ENCODE measurements at places on chromosomes 5 and 9. TPM values are rescaled to one million over a fixed set of nuclear protein-coding genes. Genes with fewer than 3 reads are reported as not detected.

Gene CDKN2B
- total RNA-seq, result 9.5 TPM

- peak; percentile 56 for DNase-seq
Measured at GRCh38 chr5:126066836-126067235, 356.4 kb upstream of the GRAMD2B start.

DNA sequence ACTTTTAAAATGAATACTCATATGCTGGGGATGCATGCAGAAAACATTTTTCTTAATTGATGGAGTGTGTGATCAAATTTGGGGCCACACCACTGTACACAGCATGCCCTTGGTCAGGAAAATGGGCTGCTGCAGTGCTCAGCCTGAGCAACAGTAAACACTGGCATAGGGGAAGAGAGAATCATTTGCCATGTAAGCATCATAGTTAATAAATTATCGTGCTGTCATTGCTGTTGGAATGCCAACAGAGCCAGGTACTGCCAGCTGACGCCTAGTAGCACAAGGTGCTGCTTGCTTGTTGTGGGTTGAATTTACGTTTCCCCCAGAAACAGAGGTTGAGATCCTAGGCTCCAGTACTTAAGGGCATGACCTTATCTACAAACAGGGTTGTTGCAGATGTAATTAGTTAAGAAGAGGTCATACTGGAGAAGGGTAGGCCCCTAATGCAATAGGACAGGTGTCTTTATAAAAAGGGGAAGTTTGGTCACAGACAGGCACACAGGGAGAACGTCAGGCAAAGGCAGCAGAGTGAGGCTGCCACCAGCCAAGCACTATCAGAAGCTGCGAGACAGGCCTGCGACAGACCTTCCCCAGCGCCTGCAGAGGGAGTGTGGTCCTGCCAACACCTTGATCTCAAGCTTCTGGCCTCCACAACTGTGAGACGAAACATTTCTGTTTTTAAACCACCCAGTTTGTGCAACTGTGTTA is 25.3 kb downstream of the DAP start:
- DNase-seq, result no peak

GRCh38 chr5:129454461-129454860 is 5.6 kb upstream of the ADAMTS19 start:
- DNase-seq, result no peak

DNA sequence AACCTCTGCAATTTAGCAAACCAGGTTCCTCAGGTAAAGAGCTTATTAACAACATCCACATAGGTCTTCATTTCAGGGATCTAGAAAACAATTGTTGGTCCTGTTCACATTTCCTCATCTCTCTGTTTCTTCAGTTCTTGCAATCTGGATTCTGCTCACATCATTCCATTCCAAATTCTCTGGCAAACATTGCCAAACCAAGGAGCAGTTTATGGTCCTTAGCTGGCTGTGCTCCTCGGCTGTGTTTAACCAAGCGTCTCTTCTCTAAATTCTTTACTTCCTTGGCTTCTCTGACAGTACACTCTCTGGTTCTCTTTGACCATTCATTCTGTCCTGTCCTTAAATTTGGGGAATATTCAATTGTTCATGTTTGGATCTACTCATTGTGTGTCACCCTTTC is 65.8 kb upstream of the RANBP3L start:
- peak; percentile 39 for DNase-seq

Data from RPMI7951 (cell line).